Activated CD4-positive, CD25-positive, alpha-beta regulatory T cell (primary cell): ENCODE measurements at places on chromosomes 5 and 9.
A peak's percentile ranks its signal among the peaks of the same experiment; 100 is the strongest.

DNA sequence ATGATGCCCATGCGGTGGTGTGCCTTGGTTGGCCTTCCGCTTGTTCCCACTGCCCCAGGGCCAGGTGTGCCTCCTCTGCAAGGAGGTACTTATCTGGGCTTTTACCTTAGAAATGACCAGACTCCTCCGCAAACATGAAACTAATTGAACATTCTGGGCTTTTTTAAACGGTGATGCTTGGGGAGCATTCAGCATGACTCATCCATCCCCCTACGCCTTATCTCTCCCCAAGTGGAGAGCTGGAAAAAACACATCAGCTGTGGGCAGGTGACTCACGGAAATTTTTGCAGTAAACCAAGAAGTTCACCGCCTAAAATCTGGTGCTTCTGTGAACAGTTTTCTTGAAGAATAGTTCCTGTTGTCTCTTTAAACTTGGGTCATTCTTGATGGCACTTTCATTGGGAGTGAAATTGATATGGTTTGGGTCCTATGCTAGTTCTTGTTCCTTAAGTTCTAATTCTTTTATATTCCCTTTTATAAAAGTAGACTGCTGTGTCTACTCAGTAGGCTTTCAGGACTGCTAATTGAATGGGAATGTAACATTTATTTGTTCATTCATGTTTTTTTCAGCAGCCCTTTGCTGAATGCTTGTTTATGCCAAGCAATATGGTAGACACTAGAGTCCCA, 39.6 kb downstream of the SFXN1 start:
- peak; percentile 36 for DNase-seq

- DNase-seq, result no peak
Observed at GRCh38 chr9:19967216-19967887, 178.5 kb upstream of the SLC24A2 start.

DNA sequence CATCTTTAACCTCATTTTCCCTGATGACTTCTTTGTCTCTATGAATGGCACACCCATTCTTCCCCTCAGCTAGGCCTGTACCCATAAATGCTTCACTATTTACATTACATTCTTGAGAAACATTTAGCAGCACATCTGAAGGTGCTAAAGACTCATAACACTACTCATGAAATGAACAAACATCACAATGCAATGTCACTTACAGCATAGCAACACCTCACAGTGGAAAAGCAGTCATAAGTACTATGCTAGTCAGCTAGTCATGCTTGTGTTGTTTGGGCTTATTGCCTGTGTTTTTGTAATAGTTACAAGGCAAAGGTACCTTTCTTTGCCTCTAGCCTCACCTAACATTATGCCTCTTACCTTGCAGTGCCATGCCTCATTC, 228.9 kb downstream of the KIAA0825 start:
- no peak for DNase-seq

DNA sequence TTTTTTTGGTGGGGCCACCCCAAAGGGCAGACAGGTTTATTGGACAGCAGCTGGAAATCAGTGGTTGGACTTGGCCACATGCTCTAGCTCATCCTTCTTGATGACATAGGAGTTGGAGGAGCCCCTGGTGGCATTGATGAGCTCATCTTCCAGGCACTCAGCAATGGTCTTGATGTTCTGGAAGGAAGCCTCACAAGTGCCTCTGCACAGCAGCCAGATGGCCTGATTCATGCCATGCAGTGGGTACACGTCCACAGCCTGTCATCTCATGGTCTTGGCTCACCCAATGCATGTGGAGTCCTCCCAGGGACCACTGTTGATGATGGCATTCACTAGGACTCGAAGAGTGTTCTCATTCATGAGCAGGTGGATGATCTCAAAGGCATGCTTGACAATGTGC, 11.3 kb upstream of the RCL1 start:
- no peak for DNase-seq

DNA sequence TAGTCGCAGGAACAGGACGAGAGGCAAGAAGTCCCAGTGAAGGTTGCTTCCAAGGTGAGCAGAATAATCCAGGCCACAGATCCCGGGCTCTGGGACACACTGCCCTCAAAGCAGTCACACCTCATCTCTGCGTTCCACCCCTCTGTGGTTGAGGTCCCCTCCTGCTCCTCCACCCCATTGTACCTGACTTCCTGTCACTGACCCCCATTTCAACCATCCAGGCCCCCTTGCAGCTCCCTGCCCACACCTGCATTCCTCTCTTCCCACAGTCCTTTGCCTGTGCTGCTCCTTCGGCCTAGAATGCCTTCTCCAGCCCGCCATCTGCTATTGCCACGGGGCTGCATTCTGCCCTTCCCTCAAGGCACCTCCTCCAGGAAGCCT, 73.5 kb downstream of the PAX5 start:
- DNase-seq, result no peak

GRCh38 chr5:138972836-138973235, 97.7 kb upstream of the LRRTM2 start:
- no peak for DNase-seq

DNA sequence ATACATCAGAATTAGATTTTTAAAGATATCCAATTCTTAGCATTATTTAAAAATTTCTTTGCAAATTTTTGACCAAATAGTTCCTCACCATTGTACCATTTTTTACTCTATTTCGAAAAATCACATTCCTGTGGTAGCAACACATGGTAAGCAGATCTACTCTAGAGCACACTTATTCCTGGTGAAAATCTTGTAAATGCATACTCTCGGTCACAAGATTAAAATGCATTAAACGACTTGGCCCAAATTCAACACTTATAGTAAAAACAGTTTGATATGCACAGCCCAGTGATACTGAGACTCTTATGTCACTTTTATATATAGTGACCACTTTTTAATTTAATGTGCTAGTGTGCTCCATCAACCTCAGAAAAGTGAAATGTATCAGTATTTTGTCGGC, 208.8 kb upstream of the TARS1 start:
- DNase-seq, result no peak
